Prostate gland (tissue), 2 donors: ENCODE measurements at places on chromosomes 2 and 18.

- DNase-seq = no peak
Observed at GRCh38 chr18:58866066-58866772, 1.5 kb downstream of the ZNF532 start.

DNA sequence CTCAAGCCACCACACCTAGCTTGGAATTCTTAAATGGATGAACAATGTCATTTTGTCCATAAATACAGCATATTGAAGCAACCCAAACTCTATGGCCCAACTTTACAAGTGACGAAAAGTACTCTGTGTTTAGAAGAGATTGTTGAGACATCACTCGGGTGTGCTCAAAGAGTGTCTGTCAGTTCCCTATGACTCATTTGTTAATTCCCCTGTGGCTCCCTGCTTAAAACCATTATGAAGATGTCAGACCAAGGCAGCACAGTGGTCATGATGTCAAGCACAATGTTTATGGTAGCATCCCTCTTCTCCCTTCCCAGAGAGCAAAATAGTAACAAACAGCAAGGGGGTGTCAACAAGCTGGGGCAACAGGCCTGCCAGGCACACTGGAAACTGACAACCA is 3.0 kb downstream of the LYG1 start:
- DNase-seq = no peak

GRCh38 chr2:128228894-128229293 is 89.8 kb downstream of the HS6ST1 start:
- DNase-seq = no peak

DNA sequence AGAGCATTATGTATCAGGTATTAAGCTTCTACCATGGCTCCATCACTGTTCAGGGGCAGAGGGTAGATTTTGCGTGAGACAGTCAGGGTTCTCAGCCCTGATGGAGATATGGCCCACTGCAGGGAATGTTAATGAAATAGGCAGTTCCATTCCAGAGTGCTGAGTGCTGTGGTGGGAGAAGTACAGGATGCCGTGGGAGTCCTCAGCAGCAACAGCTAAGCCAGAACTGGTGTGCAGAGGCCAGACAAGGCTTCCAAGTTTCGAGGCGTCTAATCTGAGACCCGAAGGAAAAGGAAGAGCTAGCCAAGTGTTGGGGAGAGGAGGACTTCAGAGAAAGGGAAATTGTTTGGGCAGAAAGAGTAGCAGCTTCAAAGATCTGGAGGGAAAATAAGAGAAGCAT is 30.2 kb upstream of the MAPRE2 start:
- DNase-seq = no peak

DNA sequence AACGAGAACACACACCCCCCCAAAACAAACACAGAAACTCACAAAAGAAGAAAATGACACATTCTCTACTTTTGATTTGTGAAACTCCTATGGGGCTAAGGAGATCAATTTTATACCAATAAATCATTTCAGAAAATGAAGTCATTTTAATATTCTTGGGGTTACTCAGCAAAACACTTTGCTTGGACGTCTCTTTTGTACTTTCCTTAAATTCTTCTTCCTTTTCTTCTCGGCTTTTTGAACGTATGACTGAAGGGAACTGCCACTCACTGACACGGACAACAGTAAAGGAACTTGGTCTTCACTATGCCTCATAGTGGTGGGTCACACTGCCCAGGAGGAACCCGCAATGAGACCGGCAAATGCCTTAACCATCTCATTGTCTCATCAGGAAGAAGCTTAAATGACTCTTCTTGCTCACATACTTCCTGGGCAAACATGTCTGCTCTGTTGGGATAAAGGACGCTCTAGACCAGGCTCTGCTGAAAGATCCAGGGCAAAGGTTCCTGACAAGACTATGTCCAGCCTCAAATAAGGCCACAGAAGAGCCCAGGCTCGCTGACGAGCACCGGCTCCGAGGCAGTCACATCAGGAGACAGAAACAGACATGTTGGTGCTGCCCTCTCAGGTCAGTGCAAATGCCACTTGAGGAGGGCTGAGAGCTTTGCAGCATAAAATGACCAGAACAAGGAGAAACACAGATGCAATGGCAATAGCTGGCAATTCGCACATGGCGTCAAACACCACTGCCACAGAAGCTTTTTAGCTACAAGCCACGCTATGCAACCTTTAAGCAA is 205.5 kb downstream of the TGIF1 start:
- no peak for DNase-seq

- DNase-seq = no peak
Observed at GRCh38 chr2:232028631-232029030, 67.1 kb downstream of the DIS3L2 start.

DNA sequence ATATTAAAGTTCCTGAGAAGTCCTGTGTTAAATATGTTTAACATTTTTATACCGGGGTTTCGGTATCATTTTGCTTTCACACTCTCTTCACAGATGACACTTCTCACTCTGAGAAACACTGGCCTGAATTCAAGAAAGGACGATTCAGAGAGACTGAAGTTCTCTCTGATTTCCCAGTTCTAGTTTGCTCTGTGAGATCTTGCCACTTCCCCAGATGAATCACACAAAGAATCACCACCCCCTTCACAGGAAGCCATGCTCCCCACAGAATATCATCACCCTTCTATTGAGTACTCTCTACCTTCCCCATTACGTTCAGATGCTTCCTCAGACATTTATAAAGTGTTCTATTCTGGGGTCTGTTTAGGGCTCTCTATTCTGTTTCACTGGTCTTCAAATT is 16.1 kb upstream of the CD207 start:
- DNase-seq = no peak

DNA sequence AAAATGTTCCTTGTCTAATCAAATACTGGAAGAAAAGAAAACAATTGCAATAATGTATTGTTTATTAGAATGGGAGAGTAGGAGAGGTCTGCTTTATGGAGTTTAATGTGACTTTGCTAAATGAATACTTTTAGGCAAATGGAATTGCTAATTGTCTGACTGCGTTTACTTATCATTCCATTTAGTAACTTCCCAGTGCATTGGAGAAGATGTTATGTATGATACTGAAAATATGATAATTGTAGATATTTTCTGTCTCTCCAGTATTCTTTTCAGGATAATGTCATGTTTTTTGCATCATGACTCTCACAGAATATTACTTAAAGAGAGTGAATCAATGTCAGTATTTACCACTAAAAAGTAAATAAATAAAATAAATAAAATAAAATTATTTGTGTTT is 8.1 kb upstream of the ERBB4 start:
- DNase-seq = no peak

DNA sequence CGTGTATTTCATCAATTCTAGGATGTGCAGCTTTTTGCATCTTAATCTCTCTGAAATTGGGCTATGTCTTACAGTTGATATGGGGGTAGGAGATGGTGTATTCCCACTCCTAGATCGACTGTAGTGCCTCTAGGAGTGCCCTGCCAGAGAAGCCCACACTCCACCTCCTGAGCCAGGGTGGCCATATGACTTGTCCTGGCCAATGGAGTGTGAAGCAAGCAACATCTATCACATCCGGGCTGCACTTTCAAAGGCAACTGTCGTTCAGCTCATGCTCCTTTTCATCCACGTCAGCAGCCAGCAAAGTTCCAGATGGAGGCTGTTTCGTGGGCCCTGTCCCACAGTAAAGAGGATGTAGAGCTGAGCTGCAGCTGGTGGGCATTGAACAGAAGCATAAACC is 149.4 kb upstream of the SLC1A4 start:
- no peak for DNase-seq

DNA sequence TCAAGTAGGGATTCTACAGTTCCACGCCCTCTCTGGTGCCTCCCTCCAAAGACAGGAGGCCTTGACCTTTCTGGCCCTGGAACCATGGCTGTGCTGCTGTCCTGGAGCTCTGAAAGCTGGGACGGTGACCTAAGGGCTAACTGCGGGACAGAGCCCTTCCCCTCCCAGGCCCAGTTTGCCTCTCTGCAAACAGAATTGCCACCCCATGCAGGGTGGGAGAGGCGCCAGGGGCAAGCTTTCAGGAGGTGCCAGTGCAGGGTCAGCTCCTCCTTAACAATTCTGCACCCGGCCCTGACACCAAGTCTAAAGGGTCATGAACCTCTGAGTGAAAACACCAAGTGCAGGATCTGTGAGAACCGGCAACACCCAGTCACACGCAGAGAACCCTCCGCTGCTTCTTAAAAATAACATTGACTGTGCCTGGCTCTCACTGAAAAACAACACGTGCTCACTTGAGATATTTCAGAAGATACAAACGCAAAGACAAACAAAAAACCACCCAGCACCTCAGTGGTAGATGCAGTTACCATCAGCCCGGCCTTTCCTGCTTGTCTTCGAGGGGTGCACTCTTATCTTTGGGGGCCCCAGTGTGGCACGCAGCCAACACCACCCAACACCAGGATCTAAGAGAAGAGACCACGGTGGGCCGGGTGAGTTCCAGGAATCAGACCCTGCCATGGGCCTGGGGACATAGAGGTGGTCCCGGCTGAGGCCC is 1.1 kb upstream of the SNED1 start:
- DNase-seq = peak; percentile 60

DNA sequence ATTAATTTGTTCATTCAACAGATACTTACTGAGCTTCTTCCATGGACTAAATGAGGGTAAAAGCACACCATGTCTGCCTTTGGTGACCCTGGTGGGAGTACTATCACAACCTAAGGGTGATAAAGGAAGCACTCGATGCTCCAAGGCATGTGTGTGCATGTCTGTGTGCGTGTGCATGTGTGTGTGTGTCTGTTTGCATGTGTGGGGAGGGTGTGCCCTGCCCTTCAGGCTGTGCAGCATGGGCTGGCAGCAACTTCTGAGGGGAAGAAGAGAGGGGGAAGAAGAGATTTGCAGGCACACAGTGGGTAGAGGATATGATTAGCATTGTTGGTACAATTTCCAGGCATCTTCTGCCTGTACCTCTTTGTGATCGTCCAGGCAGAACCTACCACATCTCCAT is 121.6 kb downstream of the ACOXL start:
- DNase-seq = no peak

GRCh38 chr2:73283545-73284295 is 558 bp downstream of the FBXO41 start:
- no peak for DNase-seq

DNA sequence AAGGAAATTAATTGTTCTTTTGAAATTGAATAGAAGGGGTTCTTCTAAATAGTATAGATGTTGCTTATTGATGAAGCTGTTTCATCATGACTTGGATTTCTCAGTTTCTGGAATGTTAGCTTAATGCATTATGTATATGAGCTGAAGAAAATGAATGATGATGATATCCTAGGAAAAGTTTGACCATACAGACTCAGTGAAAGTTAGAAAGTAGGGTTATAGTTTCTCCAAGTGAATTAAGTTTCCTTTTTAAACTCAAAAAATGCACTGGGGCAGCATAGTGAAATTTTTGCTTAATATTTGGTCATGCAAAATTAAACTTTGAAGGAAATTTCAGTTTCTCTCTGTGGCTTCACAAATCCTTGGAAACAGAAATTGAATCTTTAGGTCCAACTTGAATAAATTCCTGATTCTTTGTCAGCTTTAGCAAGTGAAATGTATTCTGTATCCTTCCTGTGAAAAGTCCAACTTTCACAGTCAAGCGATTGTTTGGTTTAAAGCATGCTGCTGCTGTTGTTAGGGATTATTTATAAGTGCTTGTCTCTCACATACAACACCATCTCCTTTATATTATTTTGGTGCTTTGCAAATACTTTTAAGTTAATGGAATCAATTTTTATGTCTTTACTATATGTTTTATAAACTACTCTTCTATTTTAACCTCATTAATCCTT is 78.2 kb downstream of the PIK3C3 start:
- no peak for DNase-seq

DNA sequence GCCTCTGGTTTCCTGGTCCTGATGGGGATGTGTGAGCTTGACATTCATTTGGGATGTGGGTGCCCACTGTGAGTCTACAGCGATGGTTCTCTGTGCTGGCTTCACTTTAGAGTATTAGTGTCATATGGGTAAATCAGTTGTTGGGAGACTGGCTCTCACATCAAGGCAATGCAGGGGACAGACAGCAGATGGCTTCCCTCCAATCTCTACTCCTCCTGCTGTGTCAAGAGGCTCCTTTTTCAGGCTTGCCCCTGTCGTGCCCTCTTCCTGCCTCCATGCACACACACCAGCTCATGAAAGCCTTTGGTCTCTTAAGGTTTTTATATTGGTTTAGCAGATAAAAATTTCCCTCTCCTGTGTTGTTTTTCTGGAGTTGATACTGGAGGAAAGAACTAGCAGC is 315.6 kb downstream of the RDH14 start:
- DNase-seq = no peak

DNA sequence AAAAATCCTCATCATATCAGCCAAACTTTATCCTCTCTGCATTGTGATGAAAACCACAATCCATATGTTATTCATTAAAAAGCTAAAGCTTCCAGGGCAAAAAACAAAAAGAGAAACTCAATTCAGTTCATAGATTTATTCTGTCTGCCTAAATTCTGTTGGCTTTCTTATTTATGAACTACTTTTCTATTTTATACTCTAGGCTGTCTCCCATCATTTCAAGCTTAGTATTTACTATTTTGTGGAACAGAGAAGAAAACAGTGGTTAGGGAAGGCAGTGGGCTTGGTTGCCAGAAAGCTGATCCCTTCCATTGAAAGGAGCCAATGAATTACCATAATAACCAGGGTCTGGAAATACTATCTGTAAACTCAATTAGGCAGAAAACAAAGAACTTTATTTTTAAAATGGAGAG is 71.8 kb downstream of the RAPH1 start:
- no peak for DNase-seq

DNA sequence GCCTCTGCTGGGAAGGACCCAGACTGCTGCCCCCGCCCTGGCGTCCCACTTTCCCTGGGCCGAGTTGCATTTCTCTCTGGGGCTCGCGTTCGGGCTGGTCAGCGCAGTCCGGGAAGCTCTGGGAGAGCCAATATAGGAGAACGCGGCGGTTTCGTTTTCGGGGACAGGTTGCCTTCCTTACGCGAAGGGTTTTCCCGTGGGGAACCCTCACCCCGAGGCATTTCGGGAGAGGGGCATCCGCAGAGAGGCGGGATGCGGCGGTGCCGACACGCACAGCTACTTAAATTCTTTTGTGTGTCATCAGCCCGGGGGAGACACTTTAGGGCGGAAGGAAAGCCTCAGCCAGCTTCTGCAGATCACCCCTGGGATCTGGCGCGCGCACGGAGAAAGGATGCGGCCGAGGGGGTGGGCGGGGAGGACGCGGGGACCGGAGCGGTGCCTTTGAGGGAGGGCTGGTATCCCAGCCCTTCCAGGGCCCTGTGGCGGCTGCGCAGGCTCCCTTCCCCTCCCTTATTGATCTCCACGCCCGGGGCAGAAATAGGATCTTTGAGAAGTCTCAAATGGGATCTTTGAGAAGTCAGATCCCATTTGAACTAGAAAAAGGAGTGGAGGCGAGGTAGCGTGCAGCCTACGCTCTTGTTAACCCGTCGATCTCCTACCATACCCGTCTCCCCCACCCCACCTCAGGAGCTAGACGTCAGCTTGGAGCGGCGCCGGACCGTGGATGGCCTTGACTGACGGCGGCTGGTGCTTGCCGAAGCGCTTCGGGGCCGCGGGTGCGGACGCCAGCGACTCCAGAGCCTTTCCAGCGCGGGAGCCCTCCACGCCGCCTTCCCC is 1.2 kb downstream of the GATA6 start:
- DNase-seq = peak; percentile 54

- DNase-seq = peak; percentile 16
Observed at GRCh38 chr2:160214461-160215445, 14.7 kb upstream of the ITGB6 start.

- DNase-seq = no peak
Observed at GRCh38 chr2:12014088-12014960, 267.9 kb downstream of the LPIN1 start.
